ENCODE measurements at places on chromosomes 2 and 18.

GRCh38 chr18:63844254-63844653, 43.3 kb upstream of the SERPINB2 start:
- no peak for DNase-seq

- DNase-seq, result no peak
Measured at GRCh38 chr18:446941-447560, 53.5 kb downstream of the COLEC12 start.

DNA sequence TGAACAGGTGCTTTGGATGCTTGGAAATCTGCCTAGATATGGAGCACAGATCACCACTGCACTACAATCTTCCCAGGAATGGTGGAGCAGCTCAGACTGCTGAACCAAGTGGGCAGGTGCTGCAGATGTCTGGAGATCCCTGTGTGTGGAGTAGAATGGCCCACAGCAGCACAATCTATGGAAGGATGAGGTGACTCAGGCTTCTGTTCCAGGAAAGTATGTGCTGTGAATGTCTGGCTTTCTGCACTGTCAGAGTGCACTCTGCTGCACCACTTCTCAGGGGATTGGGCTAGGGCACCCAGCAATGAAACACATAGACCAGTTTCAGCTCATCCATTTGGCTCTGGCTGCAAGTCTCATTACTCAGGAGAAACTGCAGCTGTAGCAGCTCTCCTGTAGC, 865.4 kb upstream of the NXPH2 start:
- no peak for DNase-seq

DNA sequence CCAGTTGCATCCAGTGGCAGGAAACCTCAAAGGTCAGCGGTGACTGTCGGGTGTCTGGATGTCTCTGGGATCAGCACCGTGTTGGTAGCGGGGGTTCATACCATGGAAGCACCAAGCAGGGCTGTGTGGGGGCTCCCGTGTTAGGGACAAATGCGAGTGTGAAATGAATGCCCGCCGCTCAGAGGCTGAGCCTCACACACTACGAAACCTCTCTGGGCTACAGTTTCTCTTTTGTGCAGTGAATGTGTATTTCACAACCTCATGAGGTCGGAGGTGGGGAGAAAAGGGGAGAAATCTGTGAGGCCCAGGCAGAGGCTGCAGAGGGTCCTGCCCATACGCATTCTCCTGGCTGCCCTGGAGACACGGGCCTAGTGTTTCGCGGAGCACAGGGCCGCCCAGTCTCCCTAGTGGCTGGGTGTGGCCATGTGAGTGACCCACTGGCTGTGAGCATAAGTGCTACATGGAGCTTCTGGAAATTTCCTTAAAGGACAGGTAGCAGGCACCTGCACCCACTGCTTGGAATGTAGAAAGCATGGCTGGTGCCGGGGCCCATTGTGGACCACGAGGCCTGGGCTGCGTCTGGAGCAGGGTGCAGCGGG, 138.0 kb upstream of the GLI2 start:
- no peak for DNase-seq
